ENCODE measurements at places on chromosomes 2 and 18.

- DNase-seq: no peak
Observed at GRCh38 chr2:220226546-220226945, 599.1 kb downstream of the SLC4A3 start.

DNA sequence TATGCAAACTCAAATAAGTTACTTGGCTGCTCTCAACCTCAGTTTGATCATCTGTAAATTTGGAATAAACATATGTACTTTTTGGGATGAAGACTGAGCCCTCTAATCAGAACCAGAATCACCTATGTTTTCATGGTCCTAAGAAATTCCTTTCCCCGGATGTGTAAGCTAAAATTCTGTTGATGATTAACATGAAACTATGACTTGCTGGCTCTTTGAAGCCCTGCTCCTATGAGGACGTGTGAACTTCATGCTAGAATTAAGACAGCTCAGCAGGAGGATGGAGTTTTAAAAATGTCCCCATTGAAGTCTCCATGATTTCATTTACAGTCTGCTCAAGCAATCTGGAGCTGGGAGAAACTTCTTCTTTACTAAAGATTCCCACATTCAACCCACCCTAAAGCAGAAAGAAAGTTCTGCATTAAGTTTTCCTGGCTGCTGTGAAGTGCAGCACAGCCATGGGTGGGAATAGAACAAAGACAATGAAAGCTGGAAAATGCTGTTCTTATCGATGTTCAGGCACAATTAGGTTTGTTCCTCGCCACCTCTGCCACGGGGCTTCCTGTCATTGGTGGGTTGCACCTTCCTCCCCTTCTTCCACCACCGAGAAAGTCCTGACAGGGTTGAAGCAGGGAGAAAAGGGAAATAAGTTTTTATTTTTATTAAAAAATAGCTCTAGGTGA lies 50.9 kb downstream of the ADCYAP1 start:
- no peak for DNase-seq

DNA sequence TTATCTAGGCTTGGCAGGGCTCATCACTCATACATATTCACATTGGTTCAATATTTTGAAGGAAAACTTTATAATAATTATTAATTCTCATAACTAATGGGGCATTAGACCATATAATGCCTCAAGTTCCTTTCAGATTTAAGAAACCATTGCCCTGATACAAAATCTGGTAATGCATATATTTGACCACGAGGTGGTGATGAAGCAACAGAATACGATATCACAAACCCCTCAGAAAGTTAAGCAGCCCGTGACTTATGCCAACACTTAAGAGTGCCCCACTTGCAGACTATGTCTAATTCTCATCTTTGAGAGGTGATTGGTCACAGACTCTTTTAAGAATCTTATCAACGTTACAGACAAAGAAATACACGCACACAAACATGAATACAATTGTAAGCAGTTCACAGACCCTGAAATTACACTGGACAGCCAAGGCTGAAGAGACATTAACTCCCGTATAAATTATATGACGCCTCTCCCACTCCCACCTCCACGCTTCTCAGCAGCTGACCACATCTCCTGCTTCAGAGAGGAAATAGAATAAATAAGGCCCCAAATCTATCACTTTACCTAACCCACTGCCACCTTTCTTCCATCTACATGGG lies 20.7 kb upstream of the DNAH6 start:
- DNase-seq: peak; percentile 80

- DNase-seq: no peak
Observed at GRCh38 chr2:52862801-52863200, 904.8 kb upstream of the CHAC2 start.

- no peak for DNase-seq
Observed at GRCh38 chr2:108067820-108068405, 81.6 kb downstream of the SLC5A7 start.

- DNase-seq: no peak
Observed at GRCh38 chr2:28277466-28277865, 115.2 kb upstream of the FOSL2 start.

DNA sequence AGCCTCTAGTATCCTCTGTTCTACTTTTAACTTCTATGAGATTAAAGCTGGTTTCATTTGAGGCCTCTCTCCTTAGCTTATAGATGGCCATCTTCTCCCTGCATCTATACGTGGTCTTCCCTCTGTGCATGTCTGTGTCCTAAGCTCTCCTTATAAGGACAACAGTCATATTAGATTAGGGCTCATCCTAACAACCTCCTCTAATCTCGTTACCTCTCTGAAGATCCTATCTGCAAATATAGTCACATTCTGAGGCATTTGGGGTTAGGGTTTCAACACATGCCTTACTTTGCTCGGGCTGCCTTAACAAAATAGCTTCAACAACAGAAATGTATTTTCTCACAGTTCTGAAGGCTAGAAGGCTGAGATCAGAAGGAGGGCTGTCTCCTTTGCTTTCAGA lies 11.6 kb upstream of the APOB start:
- DNase-seq: no peak

GRCh38 chr2:209872675-209873074 lies 101.0 kb downstream of the UNC80 start:
- DNase-seq: no peak

- no peak for DNase-seq
Observed at GRCh38 chr18:36460854-36461253, 163.3 kb downstream of the FHOD3 start.

GRCh38 chr2:42128721-42129486 lies 40.2 kb upstream of the EML4 start:
- no peak for DNase-seq

GRCh38 chr2:109560265-109560664 lies 53.5 kb downstream of the SEPTIN10 start:
- no peak for DNase-seq

GRCh38 chr2:47060652-47061170 lies 94.4 kb downstream of the STPG4 start:
- DNase-seq: no peak

DNA sequence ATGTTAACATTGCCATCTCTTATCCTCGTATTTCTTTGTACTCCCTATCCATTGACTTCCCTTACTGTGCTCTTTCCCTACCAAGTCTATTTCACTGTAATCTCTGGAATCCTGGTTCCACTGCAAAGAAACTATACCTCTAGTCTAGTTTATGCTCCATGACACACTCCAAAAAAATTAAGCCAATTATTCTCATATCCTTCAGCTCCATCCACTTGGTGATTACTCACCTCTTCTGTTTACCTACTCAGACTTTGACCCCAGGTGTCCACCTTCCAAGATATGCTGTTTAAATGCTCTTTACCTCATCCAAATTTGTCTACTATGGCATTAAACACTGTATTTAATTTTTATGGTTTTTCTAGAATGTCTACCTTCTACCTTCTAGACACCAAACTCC lies 137.9 kb downstream of the ATAD2B start:
- DNase-seq: no peak

GRCh38 chr2:48112911-48113680 lies 206.8 kb upstream of the FBXO11 start:
- no peak for DNase-seq

GRCh38 chr2:175330195-175330594 lies 148.7 kb upstream of the ATP5MC3 start:
- DNase-seq: no peak

- DNase-seq: no peak
Observed at GRCh38 chr2:102140377-102140776, 2.2 kb upstream of the IL1R1 start.

- no peak for DNase-seq
Observed at GRCh38 chr2:52810460-52810859, 957.1 kb upstream of the CHAC2 start.

- no peak for DNase-seq
Observed at GRCh38 chr2:60353863-60354262, 199.6 kb downstream of the BCL11A start.

DNA sequence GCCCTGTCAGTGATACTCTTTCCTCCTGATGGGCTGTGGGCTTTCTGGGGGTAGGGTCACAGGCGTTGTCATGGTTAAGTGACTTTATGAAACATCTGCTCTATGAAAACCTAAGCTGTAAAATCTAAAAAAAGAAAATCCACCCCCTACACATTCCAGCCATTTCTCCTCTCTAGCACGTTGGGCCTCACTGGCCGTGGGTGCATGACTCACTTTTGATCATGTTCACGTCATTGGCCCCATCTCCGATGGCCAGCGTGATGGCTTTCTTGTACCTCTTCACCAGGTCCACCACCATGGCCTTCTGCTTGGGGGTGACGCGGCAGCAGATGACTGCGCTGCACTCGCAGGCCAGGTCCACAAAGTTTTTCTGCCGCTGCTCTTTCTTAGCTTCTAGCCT lies 39.3 kb upstream of the NARS1 start:
- DNase-seq: no peak

- DNase-seq: no peak
Observed at GRCh38 chr2:180907731-180908130, 72.7 kb upstream of the UBE2E3 start.

DNA sequence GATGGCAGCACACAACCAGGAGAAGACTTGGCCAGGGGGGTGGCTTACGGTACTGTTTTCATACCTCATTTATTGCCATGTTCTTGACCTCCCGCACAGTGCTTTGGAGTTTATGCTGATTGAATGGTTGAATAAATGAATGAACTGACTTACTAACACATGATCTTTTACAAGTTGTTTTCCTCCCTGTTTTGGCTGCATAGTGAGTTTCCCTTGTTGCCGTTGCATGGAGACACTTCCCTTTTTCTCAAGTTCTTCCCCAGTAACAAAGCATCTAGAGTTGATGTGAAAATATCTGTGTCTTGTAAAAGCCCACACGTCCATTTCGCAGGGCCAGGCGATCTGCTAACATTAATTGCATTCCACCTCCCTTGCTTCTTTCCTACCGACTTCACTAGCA lies 35.7 kb upstream of the RAB1A start:
- no peak for DNase-seq

- DNase-seq: no peak
Observed at GRCh38 chr2:241730671-241731293, 3.6 kb upstream of the D2HGDH start.

DNA sequence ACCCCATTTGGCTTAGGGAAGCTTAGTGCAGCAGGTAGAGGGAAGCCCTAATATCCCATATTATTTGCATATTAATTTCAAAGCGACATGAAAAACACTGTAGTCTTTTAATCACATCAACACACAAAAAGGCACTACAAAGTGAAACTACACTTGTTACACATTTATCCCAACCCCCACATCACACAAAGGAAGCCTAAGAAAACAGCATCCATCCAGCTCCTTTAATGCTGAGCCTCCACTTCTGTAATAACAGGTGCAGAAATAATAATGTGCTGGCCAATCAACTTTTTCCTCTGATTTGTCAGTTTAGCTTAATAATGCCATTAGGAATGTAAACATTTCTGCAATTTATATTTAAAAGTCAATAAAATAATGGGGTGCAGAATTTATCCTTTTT lies 274.0 kb downstream of the TCF4 start:
- DNase-seq: no peak

DNA sequence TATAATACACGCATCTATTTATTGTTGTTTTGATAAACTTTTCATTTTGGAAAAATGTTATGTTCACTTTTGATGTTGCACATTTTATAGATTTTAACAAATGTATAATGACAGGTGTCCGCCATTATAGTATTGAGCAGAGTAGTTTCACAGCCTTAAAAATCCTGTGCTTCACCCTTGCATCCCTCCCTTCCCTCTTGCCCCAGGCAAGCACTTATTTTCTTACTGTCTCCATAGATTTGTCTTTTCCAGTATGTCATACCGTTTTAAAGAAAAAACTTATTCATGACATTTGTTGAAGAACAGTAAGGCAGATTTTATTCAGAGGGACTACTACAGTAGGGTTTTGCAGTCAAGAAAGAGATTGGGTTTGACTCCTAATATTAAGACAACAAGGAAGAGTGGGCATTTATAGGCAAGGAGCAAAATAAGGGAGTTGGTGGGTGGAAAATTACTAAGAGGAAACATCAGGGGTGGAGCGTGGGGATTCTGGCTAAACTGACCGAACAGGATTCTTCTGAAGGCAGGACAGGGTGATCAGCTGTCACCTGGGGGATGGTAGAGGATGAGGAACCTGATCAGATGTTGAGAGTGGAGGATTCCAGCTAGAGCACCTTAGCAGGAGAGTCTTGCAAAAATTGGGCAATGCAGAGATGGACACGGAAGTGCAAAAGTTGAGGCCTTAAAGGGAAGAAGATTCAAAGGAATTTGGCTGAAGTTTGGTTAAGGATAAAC lies 108.8 kb downstream of the NCK2 start:
- no peak for DNase-seq

DNA sequence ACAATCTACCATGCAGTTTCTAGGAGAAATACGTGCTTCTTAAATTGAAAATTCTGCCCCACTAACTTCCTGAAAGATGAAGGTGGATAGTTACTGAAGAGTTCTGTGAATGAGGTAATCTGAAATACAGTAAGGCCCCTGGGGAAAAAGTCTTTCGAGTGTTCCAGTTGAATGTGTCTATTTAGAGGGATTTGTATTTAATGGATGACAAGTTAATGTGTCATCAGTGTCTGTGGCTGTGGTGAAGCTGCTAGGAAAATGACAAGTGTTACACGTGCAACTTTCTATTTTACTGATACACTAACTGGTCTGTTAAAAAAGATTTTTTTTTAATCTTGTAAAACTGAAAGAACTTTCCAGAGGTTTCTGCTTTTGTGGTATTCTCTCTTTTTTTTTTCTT lies 384.6 kb downstream of the STK39 start:
- DNase-seq: no peak

DNA sequence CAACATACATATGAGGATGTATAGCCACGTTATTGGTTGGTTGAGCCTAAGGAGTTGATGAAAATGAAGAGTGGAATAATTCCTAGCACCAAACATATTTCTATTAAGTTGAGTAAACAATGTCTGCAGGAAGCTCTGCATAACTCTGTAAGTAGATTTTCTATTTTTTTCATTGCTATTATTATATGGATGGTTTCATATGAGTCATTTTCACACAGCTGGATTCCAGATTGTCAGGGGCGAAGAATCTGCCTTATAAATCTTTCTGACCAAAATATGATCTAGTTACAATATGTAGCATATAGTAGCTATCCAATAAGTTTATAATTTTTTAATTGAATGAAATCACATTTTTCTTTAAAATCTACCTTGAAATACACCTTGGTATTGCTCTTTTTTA lies 468.0 kb upstream of the PKDCC start:
- DNase-seq: no peak

- DNase-seq: no peak
Observed at GRCh38 chr2:200136655-200137054, 169.8 kb upstream of the SPATS2L start.

- DNase-seq: no peak
Observed at GRCh38 chr2:74512744-74513604, 1.3 kb upstream of the TLX2 start.

DNA sequence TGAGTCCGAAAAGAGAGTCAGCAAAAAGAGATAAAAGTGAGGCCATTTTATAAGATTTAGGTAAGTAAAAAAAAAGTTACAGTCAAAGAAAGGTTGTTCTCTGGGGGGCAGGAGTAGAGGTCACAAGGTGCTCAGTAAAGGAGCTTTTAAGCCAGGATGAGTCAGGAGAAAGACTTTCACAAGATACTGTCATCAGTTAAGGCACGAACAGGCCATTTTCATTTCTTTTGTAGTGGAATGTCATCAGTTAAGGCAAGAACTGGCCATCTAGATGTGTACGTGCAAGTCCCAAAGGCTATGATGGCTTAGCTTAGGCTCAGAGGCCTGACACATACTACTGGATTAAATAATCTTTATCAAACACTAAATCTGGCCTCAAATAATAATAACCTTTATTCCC lies 1207.3 kb upstream of the FAM98A start:
- DNase-seq: no peak

- no peak for DNase-seq
Observed at GRCh38 chr2:181308766-181309515, 148.2 kb upstream of the ITGA4 start.

- no peak for DNase-seq
Observed at GRCh38 chr18:61738042-61738441, 154.8 kb downstream of the RNF152 start.
